ENCODE measurements at places on chromosomes 5 and 9.

DNA sequence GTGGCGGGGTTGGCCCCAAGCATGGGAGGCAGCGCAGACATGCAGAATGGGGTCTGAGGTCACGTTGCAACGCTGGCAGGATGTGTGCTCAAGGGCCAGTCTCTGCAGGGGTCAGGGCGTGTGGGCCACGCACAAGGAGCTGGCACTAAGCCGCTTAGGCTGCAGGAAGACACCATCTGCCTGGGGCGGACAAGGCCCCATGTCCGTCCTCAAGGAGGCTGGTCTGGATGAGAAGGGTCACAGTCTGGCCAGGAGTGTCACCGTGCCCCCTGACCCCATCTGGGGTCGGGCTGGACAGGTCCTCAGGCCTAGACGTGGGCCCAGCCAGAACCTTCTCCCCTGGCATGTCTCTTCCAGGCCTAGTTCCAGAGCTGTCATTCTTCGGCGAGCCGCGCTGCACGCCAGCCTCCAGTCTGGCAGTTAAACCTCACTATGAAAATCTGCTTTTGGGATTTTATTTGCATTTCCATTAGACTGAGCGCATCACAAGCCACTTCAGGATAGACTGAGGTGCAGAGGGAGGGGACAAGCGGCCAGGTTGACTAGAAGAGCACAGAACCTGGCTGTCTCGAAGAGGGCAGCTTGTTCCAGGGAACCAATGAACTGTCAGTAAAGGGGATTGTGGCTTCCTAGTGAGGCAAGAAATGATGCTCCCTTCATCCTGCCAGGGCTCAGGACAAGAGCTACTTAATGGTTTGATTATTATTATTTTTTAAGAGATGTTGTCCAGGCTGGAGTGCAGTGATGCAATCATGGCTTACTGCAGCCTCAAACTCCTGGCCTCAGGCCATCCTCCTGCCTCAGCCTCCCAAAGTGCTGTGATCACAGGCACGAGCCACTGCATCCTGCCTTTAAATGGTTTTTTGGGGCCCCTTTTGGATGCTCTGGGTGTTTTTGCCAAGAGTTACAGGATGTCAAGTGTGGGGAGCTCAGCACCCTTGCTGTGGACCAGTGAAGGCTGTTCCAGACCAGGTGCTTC is 4.3 kb downstream of the BRD3OS start:
- DNase-seq = no peak

DNA sequence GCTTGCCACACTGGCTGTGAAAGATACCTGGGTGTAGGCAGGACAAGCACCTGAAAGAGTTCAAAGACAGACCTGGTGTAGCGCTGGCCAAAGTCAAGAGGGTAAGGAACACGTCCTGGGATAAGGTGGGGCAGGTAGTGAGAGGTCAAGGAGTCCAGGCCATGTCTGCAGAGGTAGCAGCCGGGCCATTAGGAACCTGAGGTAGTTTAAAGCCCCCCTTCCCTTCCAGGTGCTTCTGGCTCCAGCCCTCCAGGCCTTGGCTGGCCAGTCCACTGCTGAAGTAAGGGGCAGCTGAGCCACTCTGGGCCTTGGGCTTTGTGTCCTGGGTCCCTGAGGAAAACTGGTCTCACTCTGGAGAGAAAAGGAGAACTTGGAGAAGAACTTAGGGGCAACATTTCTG is 13.9 kb upstream of the NR5A1 start:
- no peak for DNase-seq

DNA sequence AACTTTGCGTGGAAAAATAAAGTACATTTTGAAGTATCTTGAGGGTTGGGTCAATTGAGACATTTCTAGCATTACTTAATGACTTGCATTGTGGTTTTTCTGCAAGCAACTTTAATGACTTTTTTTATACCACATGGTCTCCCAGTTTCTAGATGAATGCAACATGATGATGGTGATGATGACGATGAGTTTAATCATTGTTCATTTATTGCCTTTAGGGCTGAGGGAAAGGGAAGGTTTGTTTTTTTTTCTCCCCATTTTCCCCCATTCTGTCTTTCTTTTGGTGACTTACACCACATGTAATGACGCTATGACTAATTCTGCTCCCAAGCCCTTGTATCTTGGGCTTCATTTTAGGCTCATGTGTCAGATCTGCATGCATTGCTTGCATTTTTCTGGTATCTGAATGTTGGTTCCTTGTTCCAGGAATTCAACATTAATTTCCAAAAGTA is 57.7 kb upstream of the NXNL2 start:
- no peak for DNase-seq

- DNase-seq = no peak
Observed at GRCh38 chr5:17428176-17428800, 69.7 kb upstream of the TAF11L2 start.

GRCh38 chr9:116005205-116005604 is 148.4 kb upstream of the PAPPA start:
- DNase-seq = no peak

DNA sequence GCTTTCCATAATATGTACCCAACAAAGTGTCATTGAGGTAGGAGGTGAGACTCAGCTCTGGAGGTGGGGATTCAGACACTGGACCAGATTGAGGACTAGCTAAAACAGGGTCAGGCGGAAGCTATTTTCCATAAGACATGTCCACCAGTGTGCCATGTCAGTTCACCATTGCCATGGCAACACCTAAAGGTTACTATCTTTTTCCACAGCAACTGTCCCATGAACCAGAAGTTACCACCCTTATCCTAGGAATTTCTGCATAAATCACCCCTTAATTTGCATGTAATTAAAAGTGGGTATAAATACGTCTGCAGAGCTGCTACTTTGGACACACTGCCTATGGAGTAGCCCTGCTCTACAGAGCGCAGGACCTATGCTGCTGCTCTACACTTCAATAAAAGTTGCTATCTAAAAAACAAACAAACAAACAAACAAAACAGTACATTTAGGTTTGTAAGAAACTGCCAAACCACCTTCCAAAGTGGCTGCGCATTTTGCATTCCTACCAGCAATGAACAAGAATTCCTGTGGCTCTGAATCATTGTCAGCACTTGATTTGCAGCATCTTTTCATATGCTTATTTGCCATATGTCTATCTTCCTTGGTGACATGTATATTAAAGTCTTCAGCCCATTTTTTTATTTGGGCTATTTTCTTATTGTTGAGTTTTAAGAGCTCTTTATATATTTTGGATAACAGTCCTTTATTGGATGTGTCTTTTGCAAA is 18.0 kb upstream of the TRIM32 start:
- DNase-seq = no peak

DNA sequence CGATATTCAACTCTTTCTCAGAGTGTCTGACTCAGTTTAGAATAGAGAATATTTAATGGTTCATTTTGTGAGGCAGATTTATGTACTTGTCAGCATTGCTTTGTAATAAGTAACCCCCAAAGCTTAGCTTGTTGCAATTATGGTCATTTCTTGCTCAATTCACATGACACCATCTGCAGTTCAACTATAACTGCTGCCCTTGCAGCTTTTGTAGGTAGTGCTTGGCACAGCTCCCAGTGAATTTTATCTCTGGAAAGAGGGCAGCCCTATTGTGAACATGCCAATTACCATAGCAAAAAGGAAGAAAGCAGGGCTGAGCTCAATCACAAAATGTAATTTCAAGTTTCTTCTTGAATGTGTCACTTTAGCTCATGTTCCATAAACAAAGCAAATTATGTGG is 1587.7 kb upstream of the ACO1 start:
- DNase-seq = no peak

DNA sequence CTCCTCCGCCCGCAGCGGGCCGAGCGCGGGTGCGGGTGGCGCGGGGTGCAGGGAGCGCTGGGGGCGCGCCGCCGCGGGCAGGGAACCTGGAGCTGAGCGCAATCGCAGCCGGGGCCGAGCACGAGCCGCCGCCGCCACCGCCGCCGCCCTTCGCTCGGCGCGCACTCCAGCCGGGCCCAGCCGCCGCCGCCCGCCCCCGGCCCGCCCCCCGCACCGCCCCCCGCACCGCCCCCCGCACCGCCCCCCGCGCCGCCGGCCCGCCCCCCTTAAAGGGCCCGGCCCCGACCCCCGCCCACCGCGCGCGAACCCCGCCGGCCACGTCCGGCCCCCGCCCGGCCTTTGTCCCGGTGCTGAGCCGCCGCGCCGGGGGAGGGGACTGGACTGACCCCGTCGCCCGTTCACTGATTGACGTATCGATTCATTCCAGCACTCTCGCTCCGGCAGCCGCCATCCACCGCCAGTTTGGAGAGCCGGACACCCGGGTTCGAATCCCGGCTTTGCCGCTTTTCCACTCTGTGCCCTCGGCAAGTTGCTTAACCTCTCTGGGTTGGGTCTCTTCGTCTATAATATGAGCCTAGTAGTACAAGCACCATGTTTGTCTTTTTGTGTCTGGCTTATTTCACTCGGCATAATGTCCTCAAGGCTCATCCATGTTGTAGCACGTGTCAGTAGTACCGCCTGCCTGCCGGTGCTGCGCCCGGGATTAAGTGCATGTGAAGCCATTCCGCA is at the start of gene SH3PXD2B:
Gene SH3PXD2B, minus strand, starts transcription at position 168 of the 729 bp plus-strand sequence. CDS start 173 bp downstream, outside the sequence.
- no peak for DNase-seq

DNA sequence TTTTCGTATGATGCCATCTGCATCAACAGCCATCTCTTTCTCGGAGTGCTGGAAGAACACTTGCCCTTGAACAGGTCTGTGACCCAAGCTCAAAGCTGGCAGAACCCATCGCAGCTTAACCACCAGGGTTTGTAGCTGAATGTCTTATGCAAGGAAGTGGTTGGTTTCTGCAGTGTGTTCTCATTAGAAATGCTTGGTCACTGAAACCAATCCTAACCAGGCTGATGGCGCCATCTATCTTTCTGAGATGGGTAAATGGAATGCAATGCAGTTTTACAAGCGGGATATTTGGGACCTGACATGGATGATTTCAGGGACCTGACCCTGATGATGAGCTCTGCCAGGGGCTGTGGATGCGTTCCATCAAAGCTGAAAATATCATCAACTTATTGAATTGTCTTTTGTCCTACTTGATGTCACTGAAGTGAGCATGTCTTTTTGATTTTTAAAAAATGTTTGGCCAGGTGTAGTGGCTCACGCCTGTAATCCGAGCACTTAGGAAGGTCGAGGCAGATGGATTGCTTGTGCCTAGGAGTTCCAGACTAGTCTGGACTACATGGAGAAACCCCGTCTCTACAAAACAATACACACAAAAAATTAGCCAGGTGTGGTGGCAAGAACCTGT is 28.7 kb downstream of the DMRT3 start:
- DNase-seq = no peak

GRCh38 chr5:6553972-6554371 is 78.9 kb downstream of the NSUN2 start:
- no peak for DNase-seq

DNA sequence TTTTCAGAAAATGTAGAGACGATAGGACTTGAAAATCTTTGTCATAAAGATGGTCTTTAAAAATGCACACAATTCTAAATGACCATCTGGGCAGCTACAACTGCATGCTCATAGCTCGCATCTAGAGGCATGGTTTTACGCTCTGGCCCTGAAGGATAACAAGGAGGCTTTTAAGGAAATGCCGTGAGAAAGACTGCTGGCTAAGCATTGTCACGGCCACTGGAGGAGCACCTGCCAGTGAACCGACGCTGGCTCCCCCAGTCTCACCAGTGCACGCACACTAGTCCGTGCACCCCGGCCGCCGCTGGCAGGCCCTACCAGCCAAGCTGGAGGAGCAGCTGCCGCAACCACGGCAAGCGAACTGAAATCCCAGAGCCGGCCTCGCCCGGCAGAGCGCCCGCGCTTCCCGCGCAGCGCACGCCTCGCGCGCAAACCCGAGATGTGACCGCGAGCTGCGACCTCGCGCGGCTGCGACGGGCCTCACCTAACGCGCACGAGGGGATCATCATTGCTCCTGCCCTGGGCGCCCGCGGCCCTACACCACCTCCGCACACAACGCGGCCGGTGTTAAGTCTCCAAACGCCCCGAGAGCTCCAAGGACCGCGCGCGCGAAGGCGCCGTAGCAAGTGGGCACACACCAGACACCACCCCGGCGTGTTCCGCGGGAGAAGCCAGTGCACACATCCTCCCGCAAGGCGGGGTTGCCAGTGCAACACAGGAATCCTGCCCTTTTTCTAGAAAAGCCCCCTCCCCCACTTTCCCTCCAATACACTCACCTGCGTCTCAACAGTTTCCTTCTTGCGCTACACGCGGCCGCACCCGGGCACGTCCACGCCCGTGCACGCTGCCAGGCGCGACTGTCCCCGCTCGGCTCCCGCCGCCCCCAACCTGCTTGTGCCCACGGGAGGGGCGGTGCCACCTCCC is 5.3 kb downstream of the ELAVL2 start:
- DNase-seq = no peak

GRCh38 chr5:126365446-126366198 is 57.6 kb upstream of the GRAMD2B start:
- DNase-seq = no peak

- DNase-seq = no peak
Observed at GRCh38 chr9:115517335-115518075, 399.5 kb upstream of the TNC start.

GRCh38 chr9:27413511-27414219 is 110.4 kb upstream of the IFNK start:
- DNase-seq = no peak
